ENCODE measurements at places on chromosomes 1 and 21.

- no peak for DNase-seq
Observed at GRCh38 chr1:116270316-116271057, 102.6 kb upstream of the ATP1A1 start.

DNA sequence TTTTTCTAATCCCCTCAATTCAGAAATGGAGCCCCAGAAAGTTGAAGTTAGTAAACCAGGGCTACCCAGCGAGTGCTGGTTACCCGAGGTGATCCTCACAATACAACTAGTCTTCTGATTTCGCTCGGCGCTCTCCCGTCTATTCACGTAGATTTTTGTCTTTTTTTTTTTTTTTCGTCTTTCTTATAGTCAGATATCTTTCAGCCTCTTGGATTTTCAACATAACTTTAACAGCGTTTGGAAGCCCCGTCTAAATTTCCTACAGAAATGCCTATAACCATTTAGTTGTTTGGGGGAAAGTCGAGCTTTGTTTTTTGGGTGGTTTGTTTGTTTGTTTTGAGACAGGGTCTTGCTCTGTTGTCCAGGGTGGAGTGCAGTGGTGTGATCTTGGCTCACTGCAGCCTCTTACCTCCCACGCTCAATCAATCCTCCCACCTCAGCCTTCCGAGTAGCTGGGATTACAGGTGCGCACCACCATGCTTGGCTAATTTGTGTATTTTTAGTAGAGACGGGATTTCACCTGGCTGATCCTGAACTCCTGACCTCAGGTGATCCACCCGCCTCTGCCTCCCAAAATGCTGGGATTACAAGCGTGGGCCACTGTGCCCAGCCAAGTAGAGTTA is 818 bp upstream of the TMEM50B start:
- no peak for DNase-seq

- no peak for DNase-seq
Observed at GRCh38 chr1:183893561-183894289, 88.8 kb downstream of the RGL1 start.

- DNase-seq, result no peak
Observed at GRCh38 chr1:114270282-114270681, 116.6 kb upstream of the SYT6 start.

Data from nephron progenitor cell (in vitro differentiated cells).